ENCODE measurements at places on chromosomes 3 and 15.

DNA sequence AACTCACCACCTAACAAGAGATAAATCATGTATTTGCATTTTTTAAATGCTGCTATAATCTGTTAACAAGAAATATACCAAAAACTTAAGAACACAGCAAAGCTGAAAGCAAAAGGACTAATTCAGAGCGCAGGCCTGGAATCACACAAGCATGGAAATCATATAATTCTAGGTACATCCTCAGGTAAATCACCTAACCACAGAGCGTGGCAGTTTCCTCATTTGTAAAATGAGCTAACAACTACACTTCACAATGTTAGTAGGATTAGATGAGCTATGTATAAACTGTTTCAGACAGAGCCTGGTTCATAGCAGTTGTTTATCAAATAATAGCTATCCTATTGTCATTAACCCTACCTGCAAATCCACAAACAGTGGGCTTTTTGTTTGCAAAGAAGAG lies 146.4 kb downstream of the ERC2 start:
- no peak for DNase-seq

- no peak for DNase-seq
Measured at GRCh38 chr15:93831641-93832040, 399.7 kb upstream of the MCTP2 start.

GRCh38 chr15:89186803-89187202 lies 34.6 kb downstream of the RLBP1 start:
- no peak for DNase-seq

GRCh38 chr15:76942331-76942730 lies 10.8 kb downstream of the RCN2 start:
- no peak for DNase-seq

DNA sequence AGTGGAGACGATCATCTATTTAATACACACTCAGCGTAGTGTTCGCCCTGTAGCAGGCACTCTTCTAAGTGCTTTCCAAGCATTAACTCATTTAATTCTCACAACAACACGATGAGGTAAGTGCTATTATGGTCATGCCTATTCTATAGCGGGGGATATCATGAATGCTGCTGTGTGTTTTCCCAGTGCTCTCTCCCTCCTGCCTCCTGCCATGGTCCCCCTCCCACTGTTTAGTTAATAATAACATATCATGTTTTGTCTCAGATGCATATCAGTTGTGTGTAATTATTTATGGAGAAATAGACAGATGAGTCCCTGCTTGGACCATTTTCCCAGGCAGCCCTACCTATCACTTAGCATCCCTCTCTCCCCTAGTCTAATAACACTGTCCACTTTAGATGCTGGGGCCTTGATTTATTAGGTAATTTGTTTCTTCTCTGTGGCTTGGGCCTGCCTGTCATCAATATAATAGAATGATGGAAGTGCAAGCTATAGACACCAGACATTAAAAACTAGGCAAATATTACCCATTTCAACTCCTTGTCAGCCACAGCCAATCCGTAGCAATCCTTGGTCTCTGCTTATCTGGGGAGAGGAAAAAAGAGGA lies 122.9 kb upstream of the TLE3 start:
- no peak for DNase-seq

DNA sequence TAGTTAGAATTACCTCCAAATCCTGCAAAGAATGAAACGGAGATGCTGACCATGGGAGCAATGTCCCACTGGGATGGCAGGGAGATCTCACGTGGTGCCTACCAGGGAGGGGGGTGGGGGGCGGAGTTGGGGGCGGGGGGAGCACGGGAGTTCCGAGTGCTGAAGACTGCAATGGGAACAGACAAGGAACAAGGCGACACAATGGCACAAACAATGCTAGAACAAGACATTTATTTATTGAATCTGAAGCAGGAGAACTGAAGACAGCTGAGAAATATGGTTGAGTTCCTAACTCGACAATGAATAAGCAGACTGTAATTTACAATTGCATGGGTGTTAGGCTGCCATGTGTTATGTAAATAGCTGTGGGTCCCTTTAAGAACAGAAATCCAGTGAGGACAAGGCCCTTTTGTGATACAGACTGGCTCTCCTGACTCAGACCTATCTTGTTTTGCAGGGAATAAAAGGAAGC lies 91.2 kb downstream of the AQP9 start:
- DNase-seq, result no peak

GRCh38 chr15:40911141-40911540 lies 16.9 kb downstream of the VPS18 start:
- no peak for DNase-seq

DNA sequence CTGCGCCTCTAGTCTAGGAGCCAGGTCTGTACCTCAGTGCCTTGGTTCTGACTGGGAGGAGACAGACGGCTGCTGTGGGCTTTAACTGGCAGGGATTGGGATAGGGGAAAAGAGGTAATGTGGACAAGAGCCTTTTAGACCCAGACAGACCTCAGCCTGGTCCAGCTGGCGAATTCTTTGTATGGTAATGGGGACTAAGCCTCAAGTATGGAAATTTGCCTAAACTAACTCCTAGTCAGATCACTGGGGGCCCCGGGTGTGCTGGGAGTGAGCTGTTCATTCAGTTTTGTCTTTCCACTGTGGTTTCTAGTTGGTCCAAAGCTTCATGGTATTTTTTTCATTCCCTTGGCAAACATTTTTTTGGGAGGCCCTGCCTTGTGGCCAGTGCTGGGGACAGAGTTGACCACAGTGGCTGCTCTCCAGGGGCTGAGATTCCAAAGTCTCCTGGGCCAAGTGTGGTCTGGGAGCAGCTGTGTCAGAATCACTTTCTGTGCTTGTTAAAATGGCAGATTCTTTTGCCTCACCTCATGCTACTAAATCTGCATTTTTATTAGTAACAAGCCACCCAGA lies 261.4 kb upstream of the C2CD4B start:
- no peak for DNase-seq

DNA sequence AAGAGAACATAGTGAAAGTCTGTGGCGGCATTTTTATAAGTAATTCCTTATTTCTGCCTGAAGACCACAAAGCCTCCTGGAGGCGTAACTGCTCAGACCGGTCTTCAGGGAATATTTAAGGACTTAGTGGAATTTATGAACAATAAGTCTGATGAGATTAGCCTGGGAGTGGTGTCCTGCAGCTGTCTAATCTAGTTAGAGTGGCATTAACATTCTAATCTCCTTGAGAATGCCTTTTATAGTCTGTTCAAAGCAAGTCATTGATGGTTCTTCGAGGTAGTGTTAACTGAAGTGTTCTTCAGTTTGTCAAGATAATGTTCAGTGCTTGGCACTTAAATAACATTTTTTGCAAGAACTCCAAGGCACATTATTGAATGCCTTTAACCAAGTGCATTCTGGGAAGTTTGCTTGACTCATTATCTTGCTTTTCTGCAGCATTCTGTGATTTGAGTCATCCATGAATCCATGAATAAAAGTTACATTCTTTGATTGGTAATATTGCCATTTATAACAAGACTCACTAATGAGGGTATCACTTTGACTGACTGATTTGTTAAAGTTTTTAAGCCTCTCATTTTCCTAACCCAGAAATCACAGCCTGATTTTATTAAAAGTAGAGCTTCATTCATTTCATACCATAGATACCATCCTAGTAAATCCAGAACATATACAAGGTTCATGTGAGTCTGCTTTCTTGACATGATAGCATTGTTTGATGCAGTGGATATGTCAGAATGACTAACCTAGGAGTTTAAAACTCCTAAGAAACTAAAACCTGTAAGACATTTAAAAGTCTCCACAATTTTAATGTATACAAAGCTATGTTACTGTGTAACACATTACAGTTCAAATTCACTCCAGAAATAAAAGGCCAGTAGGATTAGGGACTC lies 12.5 kb downstream of the RBM5 start:
- DNase-seq, result no peak

GRCh38 chr15:79450648-79451047 lies 18.5 kb downstream of the MINAR1 start:
- no peak for DNase-seq

DNA sequence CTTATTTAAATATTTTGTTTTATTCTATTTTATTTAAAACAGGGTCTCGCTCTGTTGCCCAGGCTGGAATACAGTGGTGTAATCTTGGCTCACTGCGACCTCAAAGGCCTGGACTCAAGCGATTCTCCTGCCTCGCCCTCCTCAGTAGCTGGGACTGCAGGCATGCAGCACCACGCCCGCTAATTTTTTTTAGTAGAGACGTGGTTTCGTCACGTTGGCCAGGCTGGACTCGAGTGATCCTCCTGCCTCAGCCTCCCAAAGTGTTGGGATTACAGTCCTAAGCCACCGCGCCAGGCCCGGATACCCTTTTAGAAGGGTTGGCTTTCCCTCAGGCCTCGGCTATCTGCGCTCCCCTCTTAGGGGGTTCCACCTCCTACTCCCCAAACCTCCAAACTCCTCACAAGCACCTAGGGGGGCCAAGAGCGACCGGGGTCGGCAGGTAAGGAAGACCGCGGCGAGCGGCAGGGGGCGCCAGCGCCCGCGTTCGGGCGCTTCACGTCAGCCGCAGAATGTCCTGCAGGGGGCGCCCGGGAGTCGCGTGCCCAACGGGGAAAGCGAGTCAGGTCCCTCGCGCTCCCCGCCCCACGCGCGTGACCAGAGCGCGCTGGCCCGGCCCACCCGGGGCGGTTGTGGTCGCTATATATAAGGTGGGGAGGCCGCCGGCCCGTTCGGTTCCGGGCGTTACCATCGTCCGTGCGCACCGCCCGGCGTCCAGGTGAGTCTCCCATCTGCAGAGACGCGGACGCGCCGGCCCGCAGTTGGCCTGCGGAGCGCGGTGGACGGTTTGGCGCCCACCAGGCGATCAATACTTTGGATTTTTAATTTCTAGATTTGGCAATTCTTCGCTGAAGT lies 51.8 kb upstream of the GATM start:
- peak; percentile 86 for DNase-seq

GRCh38 chr3:28547677-28548076 lies 199.1 kb upstream of the AZI2 start:
- DNase-seq, result no peak

GRCh38 chr3:160668454-160668853 lies 8.5 kb upstream of the ARL14 start:
- no peak for DNase-seq

GRCh38 chr3:174202561-174202960 lies 656.6 kb upstream of the NAALADL2 start:
- no peak for DNase-seq

DNA sequence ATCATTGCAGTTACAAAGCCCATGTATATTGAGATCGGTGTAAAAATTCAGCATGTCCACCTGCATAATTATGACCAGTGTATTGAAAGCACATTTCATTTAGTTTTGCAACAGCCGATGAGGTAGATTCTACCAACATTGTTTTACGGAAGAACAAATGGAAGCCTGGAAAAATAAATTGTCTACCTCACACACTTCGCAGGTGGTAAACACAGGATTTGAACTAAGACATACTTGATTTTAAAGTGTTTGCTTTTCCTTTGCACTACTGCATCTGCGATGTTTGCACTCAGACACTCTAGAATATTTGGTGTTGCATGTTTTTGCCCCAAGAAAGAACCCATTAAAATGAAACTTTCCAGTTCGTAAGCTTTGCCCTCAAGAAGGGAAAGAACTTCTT lies 148.4 kb downstream of the PGPEP1L start:
- no peak for DNase-seq

DNA sequence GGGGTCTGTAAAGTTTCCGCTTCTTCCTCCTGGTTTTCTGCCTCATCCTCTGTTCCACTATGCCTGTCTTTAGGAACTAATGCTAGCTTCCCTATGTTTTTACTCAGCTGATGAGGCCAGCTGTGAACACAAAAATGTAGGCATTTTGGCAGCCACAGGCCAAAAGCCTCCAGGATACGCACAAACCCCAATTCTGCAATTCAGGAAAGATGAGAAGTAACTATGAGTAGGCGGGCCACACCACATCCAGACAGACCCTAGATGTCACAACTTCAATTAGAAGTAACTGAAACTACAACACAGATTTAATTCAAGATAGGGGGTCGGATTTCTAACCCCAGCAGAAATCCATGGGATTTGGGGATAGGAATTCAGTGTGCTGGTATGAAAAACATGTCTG lies 11.9 kb downstream of the CA12 start:
- DNase-seq, result no peak

DNA sequence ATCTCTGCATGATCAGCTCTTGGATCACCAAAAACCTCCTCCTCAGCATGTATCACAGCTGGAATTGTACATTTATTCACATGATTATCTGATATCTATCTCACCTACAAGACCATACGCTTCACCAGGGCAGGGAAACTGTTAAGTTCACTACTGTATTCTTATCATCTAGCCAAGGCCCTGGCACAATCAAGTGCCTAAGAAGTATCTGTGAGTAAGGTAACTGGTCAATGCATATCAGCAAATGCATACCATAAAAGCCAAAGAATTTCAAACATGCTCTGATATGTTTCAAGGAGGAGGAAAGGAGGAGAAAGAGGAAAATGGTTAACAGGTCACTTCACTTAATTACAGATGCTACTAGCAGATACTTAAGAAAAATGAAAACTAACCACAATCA lies 158.4 kb downstream of the LIPC start:
- DNase-seq, result no peak

DNA sequence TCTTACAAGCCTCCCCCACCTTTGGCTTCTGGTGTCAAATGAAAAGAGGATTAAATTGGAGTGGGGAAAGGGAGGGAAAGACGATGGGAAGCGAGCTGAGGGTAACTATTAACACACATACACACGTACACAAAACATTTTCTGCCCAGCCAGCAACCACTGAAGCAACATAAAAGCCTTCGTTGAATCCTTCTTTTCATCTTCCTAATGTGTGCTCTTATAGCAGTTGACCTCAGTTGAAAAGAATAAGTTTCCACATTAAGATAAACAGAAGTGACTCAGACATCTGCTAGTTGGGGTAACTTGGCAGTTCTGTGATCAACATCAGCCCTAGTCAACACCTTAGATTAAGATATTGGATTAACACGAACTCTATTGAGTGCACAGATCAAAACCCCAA lies 558.5 kb downstream of the MECOM start:
- DNase-seq, result no peak

DNA sequence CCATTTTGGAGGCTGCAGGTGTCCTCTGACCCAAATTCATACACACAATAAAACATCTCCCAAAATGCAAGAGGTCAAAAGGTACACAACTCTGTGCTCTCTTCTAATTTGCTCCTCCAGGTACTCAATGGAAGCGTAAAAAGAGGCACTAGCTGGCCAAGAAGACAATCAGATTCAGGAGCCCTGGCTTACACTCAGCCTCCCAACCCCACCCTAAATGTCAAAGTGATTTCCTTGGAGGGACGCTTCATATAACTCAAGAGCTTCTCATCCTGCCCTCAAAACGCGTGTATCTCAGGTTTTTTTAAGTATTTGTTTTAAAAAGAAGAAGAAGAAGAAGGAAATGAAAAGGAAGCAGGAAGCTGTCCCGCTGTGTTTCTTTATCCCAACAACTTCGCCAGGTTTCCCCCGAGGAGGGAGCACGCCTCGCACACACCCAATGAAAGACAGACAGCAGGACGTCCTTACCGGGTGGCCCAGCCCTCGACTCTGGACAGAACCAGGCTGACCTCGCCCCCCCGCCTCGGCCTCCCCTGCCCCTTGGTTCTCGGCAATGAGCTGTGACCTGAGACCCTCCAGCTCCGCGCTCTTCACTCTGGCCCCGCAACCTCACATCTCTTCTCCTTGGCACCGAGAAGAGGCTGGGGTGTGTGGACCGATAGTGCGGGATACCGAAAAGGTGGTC lies 620.7 kb upstream of the ZNF385D start:
- no peak for DNase-seq

Measured in naive thymus-derived CD4-positive, alpha-beta T cell (primary cell).